SK-N-DZ (cell line): ENCODE measurements at places on chromosomes 11 and 22.

DNA sequence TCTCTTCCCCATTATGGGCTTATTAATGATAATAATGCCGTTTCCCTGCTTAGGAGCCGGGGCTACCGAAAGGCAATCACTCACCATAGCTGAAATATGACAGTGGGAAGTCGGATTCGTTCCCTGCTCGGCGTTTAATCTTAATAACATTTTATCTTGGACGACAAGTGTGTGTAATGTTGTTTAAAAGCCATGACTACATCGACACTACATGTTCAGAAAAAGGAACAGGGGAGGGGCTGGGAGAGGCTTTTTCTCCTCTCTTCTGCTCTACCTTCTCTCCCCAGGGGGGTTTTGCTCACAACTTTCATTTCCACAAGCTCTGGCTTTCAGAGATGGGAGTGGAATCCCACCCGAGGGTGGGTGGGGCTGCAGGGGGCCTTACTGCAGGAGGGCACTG lies 105.5 kb downstream of the DSCAML1 start:
- DNase-seq = no peak

DNA sequence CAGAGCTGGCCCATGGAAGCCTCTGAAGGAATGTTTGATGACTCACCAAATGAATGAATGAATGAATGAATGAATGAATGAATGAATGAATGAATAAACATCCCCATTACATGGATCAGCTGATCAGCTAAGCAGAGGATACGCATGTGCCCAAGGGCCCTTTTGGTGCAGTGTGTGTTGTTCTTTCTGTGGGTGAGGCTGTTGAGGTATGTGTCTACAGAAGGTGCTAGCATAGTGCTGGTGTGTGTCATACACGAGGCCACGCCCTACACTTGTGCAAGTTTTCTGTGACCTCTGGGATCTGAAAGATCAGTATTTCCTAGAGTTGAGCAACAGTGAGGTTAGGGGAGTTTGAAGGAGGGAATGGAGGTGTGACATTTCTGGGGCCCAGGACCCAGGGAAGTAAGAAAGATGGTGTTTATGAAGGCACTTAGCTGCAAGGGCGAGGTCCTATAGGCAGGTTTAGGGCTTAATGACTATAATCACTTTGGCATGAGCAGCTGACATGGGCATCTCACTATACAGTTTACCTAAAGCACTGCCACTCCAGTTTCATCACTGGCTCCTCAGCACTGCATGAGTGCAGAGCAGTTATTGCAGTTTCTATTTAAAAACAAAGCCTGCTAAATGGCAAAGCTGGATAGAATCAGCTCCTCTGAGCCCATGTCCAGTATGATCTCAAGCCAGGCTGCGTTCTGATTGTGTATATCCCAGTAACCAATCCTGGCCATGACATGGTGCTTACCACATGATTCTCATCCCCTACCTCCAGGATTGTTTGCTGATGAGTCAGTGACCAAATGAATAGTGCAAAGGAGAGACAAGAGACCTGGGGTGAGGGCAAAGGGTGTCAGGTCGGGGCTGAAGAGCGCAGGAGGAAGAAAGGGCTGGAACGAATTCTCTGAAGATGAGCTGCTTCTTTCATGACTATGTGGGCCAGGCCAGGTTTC lies 36.4 kb upstream of the E2F8 start:
- DNase-seq = no peak

DNA sequence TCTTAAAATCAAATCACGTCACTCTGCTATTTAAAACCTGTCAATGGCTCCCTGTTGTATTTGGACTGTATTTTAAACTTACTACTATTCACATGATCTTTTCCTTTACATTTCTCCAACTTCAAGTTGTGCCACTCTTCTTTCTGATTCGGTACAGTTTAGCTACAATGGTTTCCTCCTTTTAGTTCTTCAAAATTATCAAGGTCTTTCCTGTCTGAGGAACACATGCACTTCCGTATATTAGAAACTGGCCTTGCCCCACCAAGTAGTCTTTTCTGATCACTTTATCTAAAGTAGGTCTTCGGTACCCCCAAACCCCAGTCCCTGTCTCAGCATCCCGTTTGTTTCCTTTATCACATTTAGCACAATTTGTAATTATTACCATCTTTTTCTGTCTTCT lies 81.8 kb downstream of the MTMR3 start:
- DNase-seq = no peak

DNA sequence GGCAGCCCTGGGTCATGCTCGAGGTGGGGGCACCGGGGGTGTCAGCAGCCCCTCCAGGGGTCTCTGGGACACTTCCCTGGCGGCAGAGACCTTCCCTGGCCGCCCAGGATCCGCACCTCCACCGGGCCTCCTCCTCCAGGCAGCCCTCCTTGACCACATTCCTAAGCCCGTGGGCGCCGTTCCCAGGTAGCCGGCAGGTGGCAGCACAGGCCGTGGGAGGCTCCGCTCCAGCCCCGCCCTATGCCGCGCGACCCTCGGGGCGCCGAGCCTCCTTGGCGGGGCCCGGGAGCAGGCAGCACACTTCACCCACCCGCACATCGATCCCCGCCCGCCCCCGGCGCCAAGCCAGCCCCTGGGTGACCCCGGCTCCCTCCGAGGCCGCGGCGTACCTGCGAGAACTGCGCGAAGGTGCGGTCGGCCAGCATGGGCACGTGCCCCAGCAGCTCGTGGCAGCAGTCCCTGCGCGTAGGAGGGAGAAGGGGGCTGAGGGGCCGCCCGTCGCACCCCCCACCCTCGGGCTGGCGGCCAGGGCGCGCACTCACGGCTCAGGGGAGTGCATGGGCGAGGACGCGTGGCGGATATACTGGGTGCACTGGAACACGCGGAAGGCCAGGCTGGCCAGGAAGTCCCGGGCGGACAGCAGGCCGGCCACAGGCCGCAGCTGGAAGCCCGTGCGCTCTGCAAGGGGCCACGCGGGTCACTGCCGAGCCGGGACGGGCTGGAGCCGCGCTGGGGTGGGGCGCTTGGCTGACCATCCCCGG lies 5.3 kb upstream of the INS start:
- peak; percentile 59 for DNase-seq

GRCh38 chr11:57322256-57323166 lies 2.2 kb downstream of the TNKS1BP1 start:
- peak; percentile 64 for DNase-seq

DNA sequence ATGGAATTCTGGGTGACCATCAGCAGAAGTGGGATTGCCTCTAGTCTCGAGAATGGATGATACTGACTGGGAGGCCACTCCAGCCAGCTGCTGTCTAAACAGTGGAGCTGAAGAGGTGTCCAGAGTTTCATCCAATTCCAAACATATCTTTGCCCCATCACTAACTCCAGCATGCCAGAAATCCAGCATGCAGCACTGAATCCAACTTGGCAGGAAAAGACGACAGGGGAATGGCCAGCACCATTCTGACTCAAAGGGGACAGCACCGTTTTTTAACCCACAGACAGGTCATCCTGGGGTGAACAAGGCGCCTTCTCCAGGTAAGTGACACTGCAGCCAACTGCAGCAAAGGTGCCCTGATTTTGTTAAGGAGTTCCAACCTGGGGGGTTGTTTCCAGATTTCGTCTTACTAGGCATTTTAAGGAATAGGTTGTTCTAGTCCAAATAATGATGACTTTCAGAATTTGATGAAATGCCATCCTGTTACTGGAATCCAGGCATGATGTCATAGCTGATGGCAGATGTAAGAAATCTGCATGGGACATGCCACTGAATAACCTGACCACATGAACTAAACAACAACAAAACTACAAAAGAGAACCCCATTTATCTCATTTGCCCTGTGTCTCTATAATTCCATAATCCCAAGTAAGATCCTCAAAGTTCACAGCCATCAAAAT lies 32.3 kb downstream of the FEZ1 start:
- DNase-seq = no peak

GRCh38 chr11:102788334-102788995 lies 8.0 kb upstream of the MMP10 start:
- DNase-seq = no peak

GRCh38 chr22:45918459-45919370 lies 58.2 kb downstream of the WNT7B start:
- no peak for DNase-seq

- DNase-seq = no peak
These were observed at the start of gene TNNT3 for GRCh38 chr11:1919391-1920127. Gene TNNT3, plus strand, starts transcription at chr11:1919703. Its CDS starts 3,172 bp downstream, at chr11:1922875.

DNA sequence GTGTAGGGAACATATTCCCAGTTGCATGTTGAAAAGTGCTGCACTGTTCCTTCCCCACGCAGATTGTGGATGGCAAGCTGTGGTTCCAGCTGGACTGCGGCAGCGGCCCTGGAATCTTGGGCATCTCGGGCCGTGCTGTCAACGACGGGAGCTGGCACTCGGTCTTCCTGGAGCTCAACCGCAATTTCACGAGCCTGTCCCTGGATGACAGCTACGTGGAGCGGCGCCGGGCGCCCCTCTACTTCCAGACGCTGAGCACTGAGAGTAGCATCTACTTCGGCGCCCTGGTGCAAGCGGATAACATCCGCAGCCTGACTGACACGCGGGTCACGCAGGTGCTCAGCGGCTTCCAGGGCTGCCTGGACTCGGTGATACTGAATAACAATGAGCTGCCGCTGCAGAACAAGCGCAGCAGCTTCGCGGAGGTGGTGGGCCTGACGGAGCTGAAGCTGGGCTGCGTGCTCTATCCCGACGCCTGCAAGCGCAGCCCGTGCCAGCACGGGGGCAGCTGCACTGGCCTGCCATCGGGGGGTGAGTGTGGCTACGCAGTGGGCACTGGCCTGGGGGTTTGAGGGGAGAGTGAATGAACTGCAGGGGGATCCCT lies 102.7 kb upstream of the MTNR1B start:
- DNase-seq = no peak

- peak; percentile 26 for DNase-seq
These were observed 54.3 kb upstream of the TNRC6B start for GRCh38 chr22:40123387-40123786.

- no peak for DNase-seq
These were observed 55.3 kb upstream of the PRR5 start for GRCh38 chr22:44646668-44647067.

- no peak for DNase-seq
These were observed 403.2 kb upstream of the DDI1 start for GRCh38 chr11:103633068-103633788.

DNA sequence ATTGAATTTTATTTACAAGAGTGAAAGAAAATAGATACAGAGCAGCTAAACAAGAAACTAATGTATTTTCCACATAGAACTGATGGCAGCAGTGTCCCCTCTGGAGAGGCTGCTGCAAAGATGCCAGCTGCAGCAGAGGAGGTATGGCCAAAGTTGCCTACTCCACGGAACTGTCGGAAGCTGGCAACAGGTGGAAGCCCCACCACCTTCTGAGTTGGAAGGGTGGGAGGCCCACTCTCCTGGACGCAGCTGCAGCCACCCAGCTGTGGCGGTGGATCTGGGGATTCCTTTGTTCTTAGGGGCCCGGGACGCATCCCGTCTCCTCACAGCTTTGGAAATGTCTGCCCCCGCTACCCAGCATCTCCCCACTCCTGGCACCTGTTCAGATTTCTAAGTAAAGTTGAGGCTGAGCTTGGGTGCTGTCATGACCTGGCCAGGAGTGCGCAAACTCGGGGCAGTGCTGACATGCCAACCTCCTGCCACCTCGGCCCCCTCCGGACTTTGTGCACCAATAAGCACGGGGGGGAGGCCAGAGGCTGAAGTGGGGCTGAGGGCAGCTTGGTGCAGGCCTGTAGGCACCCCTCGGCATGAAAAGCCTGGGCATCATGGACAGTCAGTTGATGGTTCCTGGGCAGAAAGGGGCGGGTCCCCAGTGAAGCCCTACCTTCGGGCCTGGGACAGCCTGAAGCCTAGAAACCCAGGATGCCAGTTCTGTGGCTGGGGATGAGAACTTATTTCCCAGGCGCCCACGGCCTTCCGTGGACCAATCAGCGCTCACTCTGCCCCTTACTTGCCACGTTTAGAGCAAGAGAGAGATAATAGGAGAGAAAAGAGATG lies 1071.4 kb downstream of the JRKL start:
- no peak for DNase-seq

GRCh38 chr11:44817207-44817949 lies 90.6 kb downstream of the TSPAN18 start:
- DNase-seq = no peak

GRCh38 chr11:133078591-133079404 lies 453.5 kb downstream of the OPCML start:
- peak; percentile 12 for DNase-seq

GRCh38 chr11:110251836-110252235 lies 44.6 kb downstream of the RDX start:
- no peak for DNase-seq

- no peak for DNase-seq
These were observed 69.1 kb downstream of the LDLRAD3 start for GRCh38 chr11:36012979-36013378.

DNA sequence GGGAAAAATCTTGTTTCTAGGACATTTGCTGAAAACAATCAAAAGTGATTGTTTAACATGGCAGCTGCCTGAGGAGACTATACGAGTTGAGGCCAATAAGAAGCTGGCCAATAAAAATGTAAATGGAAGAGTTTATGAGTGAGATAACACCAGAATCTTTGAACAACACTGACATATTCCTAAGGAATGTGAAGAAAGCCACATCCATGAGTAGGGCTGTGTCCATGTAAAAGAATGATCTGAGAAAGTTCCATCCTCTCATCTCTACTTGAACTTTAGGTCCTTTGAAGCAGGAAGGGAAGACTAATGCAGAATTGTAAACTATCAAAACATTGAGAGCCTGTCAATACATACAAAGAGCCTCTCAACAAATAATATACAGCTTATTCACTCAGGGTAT lies 6.9 kb upstream of the CHORDC1 start:
- DNase-seq = no peak

- no peak for DNase-seq
These were observed 11.5 kb upstream of the PEX26 start for GRCh38 chr22:18066181-18066859.

DNA sequence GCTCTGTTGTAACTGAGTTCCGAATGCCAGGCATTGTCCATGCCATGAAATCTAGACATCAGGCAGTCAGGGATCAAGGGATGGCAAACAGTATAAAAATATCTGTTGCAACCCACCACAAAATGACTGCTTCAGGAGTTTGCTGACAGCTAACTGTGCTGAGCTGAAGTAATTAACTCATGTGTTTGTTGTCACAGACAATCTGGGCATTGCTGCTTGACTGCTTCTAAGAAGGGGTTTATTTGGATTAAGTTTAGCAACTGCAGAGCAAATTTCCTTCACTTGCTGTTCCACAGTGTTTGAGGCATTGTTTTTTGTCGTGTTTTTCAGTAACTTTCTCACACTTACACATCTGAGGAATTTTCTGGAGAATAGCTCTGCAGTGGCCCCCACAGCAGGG lies 30.4 kb downstream of the BSX start:
- DNase-seq = no peak
